Transverse colon (tissue), 4 donors: ENCODE measurements at places on chromosomes 12 and 14.

DNA sequence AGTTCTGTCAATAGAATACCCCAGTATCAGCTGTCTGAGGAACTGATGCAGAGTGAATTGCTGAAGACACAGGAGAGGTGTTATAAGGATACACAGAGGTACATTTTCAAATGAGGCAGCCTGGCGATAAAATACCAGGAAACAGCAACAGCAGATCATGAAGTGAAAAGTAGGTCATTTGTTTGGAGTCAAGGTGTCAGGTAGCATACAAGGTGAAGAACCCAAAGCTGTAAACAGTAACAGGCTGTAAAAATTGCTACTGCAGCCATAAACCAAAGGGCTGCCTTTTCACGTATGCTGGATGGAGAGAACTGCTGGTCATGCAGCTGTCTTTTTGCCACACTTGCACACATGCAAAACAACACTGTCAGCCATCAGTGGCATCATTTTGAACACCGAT lies 9.3 kb upstream of the TWF1 start:
- peak; percentile 14 for DNase-seq

GRCh38 chr12:22313286-22313962 lies 21.1 kb downstream of the ST8SIA1 start:
- no peak for DNase-seq

DNA sequence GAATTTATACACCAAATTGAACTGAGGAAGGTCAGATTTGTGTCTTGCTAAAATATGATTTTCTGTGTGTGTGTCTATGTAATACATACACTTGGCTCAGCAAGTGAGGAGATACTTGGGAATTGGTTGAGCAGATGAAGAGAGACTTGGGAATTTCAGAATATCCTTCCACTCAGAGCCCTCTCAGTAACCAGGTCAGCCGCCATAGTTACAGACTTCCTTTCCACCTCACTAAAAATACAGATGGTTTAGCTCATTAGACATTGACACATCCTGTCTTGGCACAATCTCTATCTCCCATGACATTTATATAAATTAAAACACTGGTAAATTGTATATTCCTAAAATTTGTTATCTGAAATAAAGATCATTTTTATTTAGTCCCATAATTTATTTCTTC lies 15.9 kb downstream of the PIK3C2G start:
- DNase-seq, result no peak

DNA sequence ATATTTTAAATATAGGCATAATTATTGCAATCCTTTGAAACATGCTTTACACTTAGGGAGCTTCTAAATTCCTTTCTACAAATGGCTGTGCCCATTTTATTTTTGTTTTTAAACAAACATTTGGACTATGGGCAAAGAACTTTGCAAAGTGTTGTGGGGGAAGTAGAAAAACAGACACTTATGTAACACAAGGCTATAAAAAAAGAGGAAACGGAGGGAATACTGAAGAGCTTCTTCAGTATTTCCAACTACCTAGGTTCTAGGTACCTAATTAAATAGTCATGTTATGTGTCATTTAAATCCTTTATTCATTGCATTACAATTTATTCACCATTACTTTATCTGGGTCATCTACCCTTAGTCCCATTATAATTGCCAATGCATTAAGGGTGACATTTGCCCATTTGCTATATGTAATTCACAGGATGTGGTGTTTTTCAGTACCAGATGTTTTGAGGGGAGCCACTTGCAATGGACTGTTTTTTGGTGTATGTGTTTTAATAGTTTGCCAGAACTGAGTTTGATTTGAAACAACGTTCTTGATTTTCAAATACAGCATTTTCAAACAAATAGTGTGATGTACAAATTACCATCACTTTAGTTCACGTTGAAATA lies 1.5 kb upstream of the MSRB3 start:
- DNase-seq, result no peak

GRCh38 chr12:28209782-28210181 lies 19.5 kb downstream of the CCDC91 start:
- DNase-seq, result no peak

DNA sequence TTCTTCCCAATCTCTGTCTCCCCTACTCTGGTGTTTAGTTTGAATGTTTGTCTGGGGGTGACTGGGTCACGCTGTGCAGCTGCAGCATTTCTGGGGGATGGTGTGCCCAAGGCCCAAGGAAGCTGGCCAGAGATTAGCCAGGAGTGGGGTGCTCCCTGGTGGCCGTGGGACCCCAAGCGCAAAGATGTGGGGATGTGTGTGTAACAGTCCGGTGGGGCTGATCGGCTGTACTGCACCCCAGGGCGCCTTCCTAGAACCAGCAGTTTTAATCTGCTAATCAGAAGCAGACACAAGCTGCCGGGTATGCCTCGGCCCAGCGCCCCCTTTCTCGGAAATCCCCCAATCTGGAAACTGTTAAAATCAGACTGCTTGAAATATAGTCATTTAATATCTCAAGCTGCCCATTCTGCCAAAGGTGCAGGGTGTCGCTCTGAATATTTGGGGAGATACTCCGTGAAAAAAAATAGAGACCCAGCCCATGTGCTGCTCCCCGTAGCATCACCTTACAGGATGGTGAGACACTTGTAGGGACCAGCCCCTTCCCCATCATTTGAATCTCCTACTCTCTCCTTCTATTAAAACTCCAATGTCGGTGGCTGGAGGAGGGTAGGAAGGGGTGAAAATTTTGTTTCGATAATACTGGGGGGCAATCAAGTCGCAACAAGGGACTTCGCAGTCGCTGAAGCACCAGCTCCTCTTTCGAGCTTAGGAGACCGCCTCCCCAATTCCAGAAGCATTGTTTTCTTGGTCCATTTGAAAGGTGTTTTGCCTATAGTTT lies 4.3 kb downstream of the HOXC9 start:
- DNase-seq, result no peak

GRCh38 chr12:29519585-29520182 lies 22.2 kb upstream of the OVCH1 start:
- DNase-seq, result no peak

- no peak for DNase-seq
Observed at GRCh38 chr12:70739756-70740155, 102.5 kb upstream of the PTPRB start.
